ENCODE measurements at places on chromosomes 5 and 9.

GRCh38 chr9:127066851-127067136 lies 55.6 kb downstream of the ANGPTL2 start:
- no peak for DNase-seq

- DNase-seq, result peak; percentile 100
These were observed 117.5 kb downstream of the ZNF608 start for GRCh38 chr5:124628721-124629596.

DNA sequence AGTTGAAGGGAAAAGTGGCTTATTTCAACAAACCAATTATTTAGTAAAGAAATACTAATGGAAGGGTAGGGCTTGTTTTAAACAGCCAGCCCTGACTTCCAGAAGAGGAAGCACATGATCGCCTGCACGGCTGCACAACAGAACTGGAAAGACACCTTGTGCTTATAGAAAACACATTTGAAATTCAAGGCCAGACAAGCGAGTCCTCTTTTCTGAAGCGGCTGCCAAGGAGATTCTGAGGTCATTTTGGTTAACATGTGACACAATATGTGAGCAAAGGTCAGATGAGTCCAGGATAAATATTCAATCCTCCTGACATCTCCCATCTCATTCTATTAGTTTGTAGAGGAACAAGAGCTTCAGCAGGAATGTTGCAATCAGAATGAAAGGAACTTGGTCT lies 461.4 kb upstream of the ST8SIA4 start:
- peak; percentile 43 for DNase-seq

DNA sequence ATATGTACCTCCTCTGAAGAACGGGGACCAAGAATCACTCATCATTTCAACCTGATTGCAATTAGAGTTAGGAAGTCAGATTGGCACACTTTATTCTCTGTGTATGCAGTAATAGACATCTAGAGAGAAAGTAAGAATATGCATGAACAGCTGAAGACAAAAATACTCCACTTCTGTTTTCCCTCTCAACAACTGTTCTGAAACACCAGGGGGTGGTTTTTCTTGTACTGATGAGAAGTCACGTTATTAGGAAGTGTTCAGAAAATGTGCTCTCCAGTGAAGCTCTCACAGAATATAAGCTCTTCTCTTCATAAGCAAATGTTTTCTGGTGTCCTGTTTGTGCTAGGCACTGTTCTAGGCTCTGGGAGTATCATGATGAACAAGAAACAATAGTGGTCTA lies 531.7 kb upstream of the C9orf72 start:
- DNase-seq, result no peak

DNA sequence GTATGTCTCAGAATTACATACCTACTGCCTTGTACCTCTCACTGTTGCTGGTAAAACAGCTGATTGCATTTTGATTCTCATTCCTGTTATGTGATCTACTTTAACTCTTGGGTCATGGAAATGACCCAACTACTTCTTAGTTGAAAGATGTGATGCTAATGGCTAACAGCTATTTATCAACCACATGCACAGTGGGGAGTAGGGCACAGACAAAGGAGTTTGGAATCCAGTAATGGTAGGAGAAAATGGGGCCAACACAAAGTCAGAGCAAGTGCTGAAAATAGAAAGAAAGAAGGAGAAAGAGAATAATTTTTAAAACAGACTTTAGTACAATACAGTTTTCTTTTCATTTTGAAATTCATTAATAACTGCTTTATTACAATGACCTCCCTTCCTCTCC lies 241.0 kb downstream of the PTPRD start:
- DNase-seq, result no peak

- DNase-seq, result peak; percentile 42
These were observed 29.0 kb downstream of the FAT2 start for GRCh38 chr5:151562019-151562707.

DNA sequence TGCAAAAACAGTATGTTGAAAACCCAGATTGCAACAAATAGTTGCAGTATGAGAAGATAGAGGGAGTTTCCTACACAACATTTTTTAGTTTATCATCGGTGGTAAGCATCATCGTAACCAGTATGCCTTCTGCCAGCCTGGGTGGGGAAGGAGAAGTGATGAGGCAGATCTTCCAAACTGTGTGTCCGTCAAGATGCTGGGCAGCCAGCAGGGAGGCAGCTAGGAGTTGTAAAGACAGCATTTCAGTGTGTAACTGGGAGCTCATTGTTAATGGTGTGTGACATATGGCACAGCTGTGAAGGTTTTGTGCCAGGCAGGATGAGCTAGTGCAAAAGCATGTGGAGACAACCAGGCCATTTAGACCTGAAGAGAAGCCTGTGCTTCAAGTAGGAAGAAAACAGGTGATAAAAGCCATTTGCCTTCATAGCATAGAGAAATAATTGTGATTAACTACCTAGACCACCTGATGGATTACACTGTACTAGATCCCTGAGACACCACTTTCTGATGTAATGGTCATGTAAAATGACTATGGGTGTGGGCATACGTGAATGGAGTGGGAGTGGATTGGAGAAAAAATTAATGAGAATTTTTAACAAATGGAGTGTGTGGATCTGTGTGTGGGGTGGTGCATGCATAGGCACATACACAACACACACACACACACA lies 347.0 kb upstream of the ADAMTSL1 start:
- DNase-seq, result no peak

GRCh38 chr9:100459963-100460362 lies 13.0 kb upstream of the TMEFF1 start:
- DNase-seq, result no peak

- DNase-seq, result no peak
These were observed 101.7 kb upstream of the IFNK start for GRCh38 chr9:27422279-27422834.

DNA sequence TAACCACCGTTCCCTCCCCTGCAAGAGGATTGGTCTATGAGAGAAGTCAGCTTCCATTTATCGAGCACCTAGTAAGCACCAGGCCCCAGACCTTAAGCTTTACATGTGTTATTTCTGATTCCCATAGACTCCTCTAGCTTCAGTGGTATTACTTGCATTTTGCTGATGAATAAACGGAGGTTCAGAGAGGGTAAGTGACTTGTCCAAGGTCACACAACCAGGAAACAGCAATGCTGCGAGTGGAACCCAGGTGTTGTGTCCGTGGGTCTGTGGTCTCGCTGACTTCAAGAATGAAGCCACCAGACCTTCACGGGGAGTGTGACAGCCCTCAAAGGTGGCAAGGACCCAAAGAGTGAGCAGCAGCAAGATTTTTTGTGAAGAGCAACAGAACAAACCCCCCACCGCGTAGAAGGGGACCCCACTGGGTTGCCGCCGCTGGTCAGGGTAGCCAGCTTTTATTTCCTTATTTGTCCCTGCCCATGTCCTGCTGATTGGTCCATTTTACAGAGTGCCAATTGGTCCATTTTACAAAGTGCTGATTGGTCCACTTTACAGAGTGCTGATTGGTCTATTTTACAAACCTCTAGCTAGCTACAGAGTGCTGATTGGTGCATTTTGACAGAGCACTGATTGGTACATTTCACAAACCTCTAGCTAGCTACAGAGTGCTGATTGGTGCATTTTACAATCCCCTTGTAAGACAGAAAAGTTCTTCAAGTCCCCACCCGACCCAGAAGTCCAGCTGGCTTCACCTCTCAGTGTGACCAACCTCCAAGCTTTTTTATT lies 29.1 kb upstream of the KCNIP1 start:
- peak; percentile 20 for DNase-seq

DNA sequence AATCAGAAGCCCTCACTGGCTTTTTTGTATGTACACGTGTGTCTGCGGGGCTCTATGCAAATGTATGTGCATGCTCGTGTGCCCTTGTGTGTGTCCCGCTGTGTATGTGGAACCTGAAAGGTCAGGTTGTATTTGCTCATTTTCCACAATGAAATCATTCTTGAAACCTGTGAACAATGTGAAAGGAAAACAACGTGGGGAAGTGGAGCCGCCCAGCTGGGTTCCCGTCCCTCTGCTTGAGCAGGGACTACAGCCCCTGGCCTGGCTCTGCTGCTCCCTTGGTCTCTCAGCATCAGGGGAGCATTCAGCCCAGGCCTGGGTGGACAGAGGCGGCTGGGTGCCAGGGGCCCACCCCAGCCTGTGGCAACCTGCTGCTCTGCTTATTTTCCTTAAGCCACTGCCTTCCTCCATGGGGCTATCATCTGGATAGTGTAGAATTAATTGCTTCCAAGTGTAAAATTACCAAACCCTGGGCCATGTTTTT lies 3.0 kb downstream of the ECSCR start:
- DNase-seq, result no peak

DNA sequence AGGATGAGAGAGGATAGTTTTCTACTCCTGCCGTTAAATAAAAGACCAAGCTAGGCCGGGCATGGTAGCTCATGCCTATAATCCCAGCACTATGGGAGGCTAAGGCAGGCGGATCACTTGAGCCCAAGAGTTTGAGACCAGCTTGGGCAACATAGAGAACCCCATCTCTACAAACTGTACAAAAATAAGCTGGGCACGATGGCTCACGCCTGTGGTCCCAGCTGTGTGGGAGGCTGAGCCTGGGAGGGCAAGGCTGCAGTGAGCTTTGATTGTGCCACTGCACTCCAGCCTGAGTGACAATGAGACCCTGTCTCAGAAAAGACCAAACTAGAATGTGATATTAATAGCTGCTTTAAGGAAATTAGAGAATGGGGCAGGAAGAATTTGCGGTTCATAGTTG lies 158.4 kb downstream of the NIPBL start:
- DNase-seq, result no peak

DNA sequence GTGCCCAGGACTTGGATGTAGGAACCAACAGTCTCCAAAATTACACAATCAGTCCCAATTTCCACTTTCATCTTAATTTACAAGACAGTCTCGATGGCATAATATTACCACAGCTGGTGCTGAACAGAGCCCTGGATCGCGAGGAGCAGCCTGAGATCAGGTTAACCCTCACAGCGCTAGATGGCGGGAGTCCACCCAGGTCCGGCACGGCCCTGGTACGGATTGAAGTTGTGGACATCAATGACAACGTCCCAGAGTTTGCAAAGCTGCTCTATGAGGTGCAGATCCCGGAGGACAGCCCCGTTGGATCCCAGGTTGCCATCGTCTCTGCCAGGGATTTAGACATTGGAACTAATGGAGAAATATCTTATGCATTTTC lies 837 bp downstream of the PCDHB2 start:
- no peak for DNase-seq

- DNase-seq, result peak; percentile 99
These were observed 21.1 kb upstream of the EEIG1 start for GRCh38 chr9:128001779-128002298.

GRCh38 chr5:175752826-175753535 lies 95.1 kb downstream of the HRH2 start:
- DNase-seq, result peak; percentile 51

GRCh38 chr5:491119-491855 lies 33.0 kb downstream of the SLC9A3 start:
- DNase-seq, result no peak

GRCh38 chr9:131396626-131397025 lies 2.7 kb downstream of the PRRC2B start:
- no peak for DNase-seq

Data from islet precursor cell (in vitro differentiated cells).